ENCODE measurements at places on chromosomes 7 and 10. TPM values are rescaled to one million over a fixed set of nuclear protein-coding genes. Genes with fewer than 3 reads are reported as not detected.

Gene NOS3
- total RNA-seq = 7.8 TPM

- peaks cover 4% of the 10 kb centered on the region for H3K36me3 ChIP-seq
- peaks cover 36% of the 10 kb centered on the region for H3K4me1 ChIP-seq
- no peak overlapping the region for H3K4me3 ChIP-seq
- H3K27me3 ChIP-seq = no peaks in the 10 kb centered on the region
- DNase-seq = no peak
Observed at GRCh38 chr10:125709553-125710474, 9.7 kb upstream of the EDRF1 start.

DNA sequence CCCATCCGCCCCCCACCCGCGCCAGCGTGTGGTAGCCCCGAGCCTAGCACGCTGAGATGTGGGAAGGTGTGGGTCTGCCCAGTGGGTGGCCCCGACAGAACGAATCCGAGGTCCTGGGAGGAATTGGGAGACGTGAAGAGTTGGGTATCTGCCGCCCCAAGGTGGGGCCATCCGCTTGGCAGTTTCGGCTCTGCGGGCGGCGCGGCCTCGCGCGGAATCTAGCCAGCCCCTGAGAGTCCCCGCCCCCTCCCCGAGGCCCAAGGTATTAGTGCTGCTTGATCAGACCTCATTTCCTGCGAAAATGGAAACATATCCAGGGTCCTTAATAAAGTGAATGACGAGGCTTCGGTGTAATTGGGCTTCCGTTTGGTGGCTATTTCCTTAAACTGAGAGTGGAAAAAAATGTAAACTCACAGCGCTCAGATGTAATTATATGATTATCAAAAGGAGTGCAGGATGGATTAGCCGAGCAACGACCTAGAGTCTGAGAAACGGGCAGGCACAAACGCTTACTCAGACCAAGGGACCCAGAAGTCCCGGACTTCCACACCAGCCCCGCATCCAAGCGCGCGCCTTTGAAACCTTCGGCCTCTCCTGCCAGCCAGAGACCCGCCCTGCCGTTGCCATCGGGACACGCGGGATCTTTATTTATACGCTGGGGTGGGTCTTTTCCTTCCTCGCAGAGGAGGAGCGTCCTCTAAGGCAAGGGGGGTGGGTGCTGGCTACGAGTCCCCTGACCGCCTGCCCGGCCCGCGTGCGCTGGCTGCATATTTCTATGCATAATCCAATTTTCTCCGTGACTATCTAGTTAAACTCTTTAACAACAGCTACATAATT lies 12.8 kb downstream of the LBX1 start:
- peaks cover 35% of the 10 kb centered on the region for H3K4me1 ChIP-seq
- H3K27ac ChIP-seq = no peak overlapping the region
- peaks cover 98% of the 10 kb centered on the region for H3K27me3 ChIP-seq
- no peak for DNase-seq
- peak overlapping the region; percentile 26 for H3K4me3 ChIP-seq
- no peaks in the 10 kb centered on the region for H3K36me3 ChIP-seq

GRCh38 chr10:18254086-18254485 lies 113.9 kb downstream of the CACNB2 start:
- no peak overlapping the region for H3K4me3 ChIP-seq
- DNase-seq = no peak
- H3K36me3 ChIP-seq = no peaks in the 10 kb centered on the region
- H3K27ac ChIP-seq = no peak overlapping the region

DNA sequence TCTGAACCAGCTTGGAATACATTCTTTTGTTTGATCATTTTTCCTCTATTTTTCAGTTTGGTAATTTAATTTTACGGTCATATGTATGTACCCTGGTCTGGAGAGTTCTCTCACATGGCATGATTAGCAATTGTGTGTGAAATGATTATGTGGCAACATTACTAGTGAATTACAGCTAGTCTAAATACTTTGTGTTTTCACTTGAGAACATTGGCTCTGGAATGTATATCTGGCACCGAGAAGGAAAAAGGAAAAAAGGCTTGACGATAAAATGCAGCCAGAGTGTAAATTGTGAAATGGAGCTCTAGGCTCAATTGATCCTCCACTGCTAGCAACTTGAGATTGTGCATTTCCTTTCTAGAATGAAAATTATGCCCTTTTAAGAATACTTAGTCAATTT lies 397.2 kb downstream of the EXOC4 start:
- DNase-seq = no peak
- no peak overlapping the region for H3K27ac ChIP-seq
- peaks cover 29% of the 10 kb centered on the region for H3K4me1 ChIP-seq
- peaks cover 2% of the 10 kb centered on the region for H3K36me3 ChIP-seq
- H3K27me3 ChIP-seq = peaks cover 10% of the 10 kb centered on the region
- H3K4me3 ChIP-seq = no peak overlapping the region

- no peaks in the 10 kb centered on the region for H3K27me3 ChIP-seq
- no peak overlapping the region for H3K4me3 ChIP-seq
- H3K27ac ChIP-seq = peak overlapping the region; percentile 90
- H3K36me3 ChIP-seq = peaks cover 2% of the 10 kb centered on the region
- no peak for DNase-seq
- H3K4me1 ChIP-seq = peaks cover 25% of the 10 kb centered on the region
Observed at GRCh38 chr10:102705531-102705930, 8.7 kb downstream of the ARL3 start.

Gene MCM10
- total RNA-seq = 12.5 TPM

- H3K4me3 ChIP-seq = no peak overlapping the region
- H3K27ac ChIP-seq = no peak overlapping the region
- H3K4me1 ChIP-seq = peaks cover 29% of the 10 kb centered on the region
Observed at GRCh38 chr10:121106611-121107010, 255.4 kb downstream of the WDR11 start.

DNA sequence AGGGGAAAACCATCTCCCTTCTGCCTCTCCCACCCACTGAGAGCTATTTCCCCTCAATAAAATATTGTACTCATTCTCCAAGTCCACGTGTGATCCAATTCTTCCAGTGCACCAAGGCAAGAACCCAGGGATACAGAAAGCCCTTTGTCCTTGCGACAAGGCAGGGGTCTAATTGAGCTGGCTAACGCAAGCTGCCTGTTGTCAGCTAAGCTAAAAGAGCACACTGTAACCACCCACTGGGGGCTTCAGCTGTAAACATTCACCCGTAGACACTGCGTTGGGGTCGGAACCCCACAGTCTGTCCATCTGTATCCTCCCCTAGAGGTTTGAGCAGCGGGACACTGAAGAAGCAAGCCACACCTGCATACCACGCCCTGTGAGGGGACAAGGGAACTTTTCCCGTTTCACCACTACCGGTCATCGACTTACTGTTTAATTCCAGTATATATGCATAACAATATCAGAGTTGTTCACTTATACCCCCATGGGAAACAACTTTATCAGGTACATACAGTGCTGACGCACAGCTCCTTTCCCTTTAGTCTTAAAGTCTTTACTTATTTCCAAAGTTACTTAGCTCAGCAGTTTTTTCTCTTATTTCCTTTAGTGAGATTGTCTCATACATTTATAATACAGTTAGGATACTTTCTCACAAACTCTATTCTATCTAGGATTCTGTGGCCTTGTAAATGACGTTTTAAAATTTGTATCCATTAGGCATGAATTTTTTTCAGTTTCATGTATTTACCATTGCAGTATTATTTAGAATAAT lies 721.6 kb downstream of the ANKRD7 start:
- no peak overlapping the region for H3K4me3 ChIP-seq
- no peaks in the 10 kb centered on the region for H3K36me3 ChIP-seq
- H3K27me3 ChIP-seq = no peaks in the 10 kb centered on the region
- no peaks in the 10 kb centered on the region for H3K4me1 ChIP-seq
- no peak overlapping the region for H3K27ac ChIP-seq

GRCh38 chr7:127177156-127177555 lies 75.6 kb downstream of the GRM8 start:
- no peaks in the 10 kb centered on the region for H3K4me1 ChIP-seq
- no peaks in the 10 kb centered on the region for H3K36me3 ChIP-seq
- H3K4me3 ChIP-seq = no peak overlapping the region
- H3K27ac ChIP-seq = no peak overlapping the region
- no peaks in the 10 kb centered on the region for H3K27me3 ChIP-seq

DNA sequence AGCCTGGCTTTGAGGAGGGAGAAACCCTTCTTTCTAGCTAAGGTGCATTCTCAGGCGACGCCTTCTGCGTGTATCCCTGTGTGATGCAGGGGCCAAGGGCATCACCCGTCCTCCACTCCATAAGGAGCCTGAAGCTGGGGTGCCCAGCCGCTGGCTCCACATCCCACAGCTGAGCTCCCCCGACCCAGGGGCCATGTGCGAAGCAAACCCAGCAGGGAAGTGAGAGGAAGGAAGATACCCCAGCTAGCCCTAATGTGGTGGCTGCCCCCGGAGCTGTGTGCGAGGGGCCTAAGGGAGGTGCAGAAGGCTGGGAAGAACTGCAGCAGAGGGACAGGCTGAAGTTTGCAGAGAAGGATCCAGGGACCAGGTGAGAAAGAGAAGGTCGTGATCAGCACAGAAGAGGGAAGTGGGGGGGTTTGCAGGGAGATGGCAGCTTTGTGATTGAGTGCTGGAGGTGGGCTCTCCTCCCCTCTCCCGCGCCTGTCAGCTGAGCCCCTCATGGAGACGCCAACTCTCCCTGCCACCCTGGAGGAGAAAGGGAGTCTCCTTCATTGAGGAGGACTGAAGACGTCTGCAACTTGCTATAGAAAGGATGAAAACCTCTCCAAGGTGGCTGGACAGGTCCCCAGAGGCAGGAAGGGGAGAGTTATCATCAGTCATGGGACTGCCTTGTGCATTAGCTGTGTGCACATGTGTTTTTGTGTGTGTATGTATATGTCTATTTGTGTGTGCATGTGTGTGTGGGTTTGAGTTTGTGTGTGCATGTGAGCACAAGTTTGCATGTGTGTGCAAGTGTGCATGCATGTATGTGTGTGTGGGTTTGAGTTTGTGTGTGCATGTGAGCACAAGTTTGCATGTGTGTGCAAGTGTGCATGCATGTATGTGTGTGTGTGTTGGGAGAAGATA lies 3.5 kb upstream of the CALML5 start:
- no peak overlapping the region for H3K4me3 ChIP-seq
- H3K27ac ChIP-seq = peak overlapping the region; percentile 94
- no peak for DNase-seq
- H3K36me3 ChIP-seq = no peaks in the 10 kb centered on the region
- peaks cover 69% of the 10 kb centered on the region for H3K4me1 ChIP-seq

- DNase-seq = no peak
- H3K27me3 ChIP-seq = no peaks in the 10 kb centered on the region
- H3K27ac ChIP-seq = no peak overlapping the region
- H3K4me1 ChIP-seq = no peaks in the 10 kb centered on the region
Observed at GRCh38 chr7:21690705-21691104, 147.9 kb downstream of the DNAH11 start.

Gene EFCAB10
- total RNA-seq = not detected

DNA sequence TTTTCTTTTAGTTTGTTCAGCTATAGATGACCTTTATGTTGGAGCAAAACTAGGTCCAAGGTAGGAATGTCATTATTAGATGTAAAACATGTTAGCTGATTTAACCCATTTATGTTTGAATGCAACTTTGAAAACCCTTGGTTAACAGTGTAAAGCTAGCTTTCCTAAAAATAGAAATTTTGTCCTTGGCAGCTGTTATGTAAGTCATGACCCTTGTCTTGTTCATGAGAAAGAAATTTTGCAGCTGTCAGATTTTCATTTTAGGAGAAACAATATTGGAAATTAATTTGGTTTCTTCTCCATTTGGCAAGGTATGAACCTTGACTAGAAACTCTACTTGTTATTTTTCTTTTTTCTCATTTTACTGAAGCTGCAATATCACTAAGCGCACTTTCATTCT lies 23.9 kb upstream of the CCAR1 start:
- no peak for DNase-seq
- H3K4me1 ChIP-seq = no peaks in the 10 kb centered on the region
- no peaks in the 10 kb centered on the region for H3K27me3 ChIP-seq
- no peak overlapping the region for H3K27ac ChIP-seq
- H3K4me3 ChIP-seq = no peak overlapping the region

DNA sequence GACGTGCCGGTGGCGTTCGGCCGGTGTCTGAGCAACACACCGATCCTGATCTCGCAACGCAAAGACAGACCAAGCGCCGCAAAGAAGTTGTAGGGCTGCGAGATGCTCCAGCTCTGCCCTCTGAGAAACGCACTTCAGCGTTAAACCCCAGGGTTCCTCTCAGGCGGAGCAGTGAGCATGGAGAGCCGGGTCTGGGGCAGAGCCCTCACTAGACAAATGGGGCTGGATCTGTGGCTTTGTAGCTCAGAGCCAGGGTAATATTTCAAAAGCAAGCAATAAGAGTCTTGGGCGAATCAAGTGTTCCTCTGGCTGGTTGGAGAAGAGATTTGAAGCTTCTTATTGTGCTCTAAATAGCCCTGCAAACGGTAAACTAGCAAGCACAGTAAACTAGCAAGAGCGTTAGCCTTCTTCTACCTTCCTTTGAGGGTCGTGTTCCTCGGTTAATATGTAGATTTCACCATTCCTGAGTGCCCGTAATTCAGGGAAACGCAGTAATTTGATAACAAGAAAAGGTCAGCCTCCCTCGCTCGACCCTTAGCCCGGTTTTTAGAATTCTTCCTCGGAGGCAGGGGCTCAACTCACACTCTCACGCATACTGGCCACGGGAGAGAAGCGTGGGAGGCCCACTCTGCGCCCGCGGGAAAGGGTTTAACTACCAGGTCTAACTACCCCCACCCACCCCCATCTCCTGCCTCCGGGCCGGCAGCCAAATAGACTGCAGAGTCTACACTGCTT lies 6.7 kb downstream of the SKAP2 start:
- DNase-seq = peak; percentile 58
- H3K4me3 ChIP-seq = peak overlapping the region; percentile 89
- H3K27ac ChIP-seq = peak overlapping the region; percentile 100
- H3K27me3 ChIP-seq = no peaks in the 10 kb centered on the region

GRCh38 chr10:131677671-131678070 lies 223.1 kb upstream of the PPP2R2D start:
- H3K4me1 ChIP-seq = peaks cover 5% of the 10 kb centered on the region
- H3K36me3 ChIP-seq = no peaks in the 10 kb centered on the region
- peaks cover 31% of the 10 kb centered on the region for H3K27me3 ChIP-seq
- no peak for DNase-seq

Gene AKR1C3
- total RNA-seq = 1.3 TPM

Gene MDH2
- total RNA-seq = 142 TPM

Gene ASZ1
- total RNA-seq = not detected

DNA sequence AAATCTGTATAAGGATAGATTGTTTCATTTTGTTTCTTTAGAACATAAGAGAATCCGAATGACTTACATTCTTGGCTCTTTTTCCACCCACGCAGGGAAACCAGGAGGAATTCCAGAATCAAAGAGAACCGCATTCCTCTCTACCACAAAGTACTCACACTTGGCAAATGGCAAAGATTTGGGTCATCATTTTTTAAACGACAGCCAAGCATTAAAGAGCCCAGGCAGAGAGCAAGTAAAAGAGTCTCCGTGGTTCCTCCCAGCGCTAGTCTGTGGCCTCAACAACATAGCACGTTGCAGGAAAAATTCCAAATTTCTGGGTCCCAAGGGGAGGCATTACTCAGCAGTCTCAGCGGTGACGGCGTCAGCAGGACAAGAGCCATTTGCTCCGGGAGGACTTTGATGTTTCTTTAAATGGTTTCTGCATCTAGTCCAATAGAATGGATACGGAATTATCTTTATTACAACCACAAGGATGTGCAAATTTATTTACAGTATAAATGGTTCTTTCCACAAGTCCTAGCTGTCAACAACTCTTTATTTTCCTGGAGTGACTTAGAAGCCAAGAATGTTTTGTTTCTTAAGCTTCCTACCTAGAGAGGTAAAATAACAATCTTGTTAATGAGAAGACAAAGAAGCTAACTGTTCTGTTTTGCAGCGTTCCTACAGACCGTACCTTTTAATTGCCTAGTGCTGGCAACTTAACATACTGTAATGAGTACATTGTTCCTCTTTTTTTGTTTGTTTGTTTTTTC lies 232.5 kb downstream of the SKIDA1 start:
- H3K4me3 ChIP-seq = peak overlapping the region; percentile 63
- DNase-seq = peak; percentile 40
- no peaks in the 10 kb centered on the region for H3K36me3 ChIP-seq
- no peaks in the 10 kb centered on the region for H3K27me3 ChIP-seq

- no peak for DNase-seq
- peaks cover 7% of the 10 kb centered on the region for H3K4me1 ChIP-seq
- H3K36me3 ChIP-seq = no peaks in the 10 kb centered on the region
- H3K27ac ChIP-seq = no peak overlapping the region
Observed at GRCh38 chr10:32167450-32167849, 111.2 kb upstream of the KIF5B start.

Measured in mesothelial cell of epicardium (in vitro differentiated cells).